ENCODE measurements at places on chromosomes 16 and 17.

GRCh38 chr16:1687427-1688316, 9.6 kb downstream of the JPT2 start:
- no peak for DNase-seq

GRCh38 chr17:5758651-5759050, 174.3 kb upstream of the NLRP1 start:
- DNase-seq: no peak

- no peak for DNase-seq
These were observed 361.0 kb downstream of the CDH13 start for GRCh38 chr16:82987767-82988166.

DNA sequence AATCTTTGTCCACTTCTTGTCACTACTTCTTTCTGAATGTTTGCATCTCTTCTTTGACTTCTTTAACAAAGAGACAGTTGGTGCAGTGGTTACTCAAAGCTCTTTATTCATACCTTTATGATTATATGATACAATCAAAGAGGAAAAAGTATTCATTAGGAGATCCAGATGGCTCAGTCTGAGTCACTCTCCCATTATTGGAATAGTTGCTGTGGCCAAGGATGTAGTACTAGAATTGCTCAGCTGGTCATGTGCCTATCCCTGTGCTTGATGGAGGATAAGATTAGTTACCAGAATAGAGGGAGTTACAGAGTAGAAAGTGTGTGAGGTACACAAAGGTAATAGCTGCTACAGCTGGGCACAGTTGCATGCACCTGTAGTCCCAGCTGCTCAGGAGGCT, 18.3 kb downstream of the BCAS3 start:
- DNase-seq: no peak

- no peak for DNase-seq
These were observed 7.7 kb upstream of the NPIPB2 start for GRCh38 chr16:11949527-11949926.

DNA sequence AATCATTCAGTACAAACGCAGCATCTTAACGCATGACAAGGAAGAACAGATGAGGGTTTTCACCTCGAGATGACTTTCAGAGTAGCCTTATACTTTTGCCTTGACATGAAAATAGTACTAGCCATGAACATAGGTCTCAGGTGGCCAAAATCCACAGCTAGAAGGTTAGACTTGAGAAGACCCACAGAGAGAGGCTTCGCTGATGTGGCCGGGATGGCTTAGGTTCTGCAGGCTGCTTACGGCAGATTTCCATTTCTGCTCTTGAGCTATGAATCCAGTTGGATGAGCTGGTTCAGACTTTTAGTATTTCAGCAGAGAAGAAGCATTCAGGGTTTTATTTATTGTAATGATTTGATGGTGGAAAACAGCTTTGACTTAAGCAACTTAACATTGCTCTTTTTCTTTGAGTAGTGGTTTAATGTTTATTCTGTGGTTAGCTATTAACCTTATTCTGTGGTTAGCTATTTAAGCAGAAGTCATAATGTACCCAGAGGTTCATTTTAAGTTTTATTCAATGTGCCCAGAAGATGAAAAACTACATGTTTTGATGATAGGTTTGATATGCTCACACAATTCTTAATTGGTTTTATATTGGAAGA, 7.6 kb downstream of the KRT24 start:
- no peak for DNase-seq

DNA sequence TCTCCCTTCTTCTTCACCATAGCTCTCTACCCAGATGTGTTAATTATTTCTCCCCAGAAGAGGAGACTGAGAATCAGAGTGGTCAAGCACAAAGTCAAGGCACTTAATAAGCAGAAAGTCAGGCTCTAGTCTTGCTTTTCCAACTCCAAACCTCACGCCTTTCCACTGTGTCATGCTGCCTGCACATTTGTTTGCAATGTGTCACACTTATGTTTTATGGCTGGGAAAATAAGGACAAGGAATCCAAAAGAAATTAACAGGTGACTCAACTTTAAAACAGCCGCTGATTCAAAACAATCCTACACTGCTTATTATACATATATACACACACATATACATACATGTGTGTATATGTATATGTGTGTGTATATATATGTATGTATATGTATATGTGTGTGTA, 255.7 kb upstream of the DYNLRB2 start:
- DNase-seq: no peak

- no peak for DNase-seq
These were observed 541 bp downstream of the ACACA start for GRCh38 chr17:37405955-37406634.

DNA sequence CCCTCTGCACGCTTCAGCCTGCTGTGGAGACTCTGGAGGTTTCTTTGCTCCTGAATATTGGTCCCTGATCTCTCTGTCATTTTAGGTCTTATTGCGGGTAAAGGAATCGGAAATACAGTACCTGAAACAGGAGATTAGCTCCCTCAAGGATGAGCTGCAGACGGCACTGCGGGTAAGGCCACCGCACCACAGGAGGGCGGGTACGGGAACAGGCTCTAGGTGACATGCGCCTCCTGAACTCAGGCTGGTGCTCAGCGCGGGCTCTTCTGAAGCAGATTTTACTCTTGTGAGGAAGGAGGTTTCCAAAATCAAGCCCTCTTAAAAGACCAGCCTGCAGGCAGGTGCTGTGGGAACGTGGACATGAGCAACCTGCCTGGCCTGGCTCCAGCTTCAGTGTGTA, 29.8 kb downstream of the PLD6 start:
- no peak for DNase-seq

- no peak for DNase-seq
These were observed 1.3 kb downstream of the HIGD1B start for GRCh38 chr17:44848961-44849489.

GRCh38 chr16:67664258-67664657, 2.3 kb downstream of the ENKD1 start:
- no peak for DNase-seq

GRCh38 chr17:67126983-67127382, 82.6 kb downstream of the CACNG1 start:
- DNase-seq: no peak

DNA sequence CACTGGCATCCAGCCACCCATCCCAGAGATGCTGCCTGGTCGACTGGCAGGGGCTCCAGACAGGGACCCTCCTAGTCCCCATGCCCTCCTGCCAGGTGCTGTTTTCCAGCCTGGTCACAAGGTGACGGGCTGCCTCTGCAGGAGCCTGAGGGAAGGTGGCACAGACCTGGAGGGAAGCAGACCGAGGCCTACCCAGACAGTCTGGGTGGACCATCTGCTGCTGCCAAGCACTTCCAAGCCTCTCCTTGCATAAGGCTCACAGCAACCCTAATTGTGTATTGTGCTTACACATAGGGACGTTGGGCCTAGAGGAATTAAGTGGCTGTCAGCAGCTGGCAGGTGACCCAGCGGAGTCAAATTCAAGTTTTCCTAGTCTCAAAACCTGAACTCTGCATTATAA, 90.1 kb upstream of the KCNJ18 start:
- no peak for DNase-seq

DNA sequence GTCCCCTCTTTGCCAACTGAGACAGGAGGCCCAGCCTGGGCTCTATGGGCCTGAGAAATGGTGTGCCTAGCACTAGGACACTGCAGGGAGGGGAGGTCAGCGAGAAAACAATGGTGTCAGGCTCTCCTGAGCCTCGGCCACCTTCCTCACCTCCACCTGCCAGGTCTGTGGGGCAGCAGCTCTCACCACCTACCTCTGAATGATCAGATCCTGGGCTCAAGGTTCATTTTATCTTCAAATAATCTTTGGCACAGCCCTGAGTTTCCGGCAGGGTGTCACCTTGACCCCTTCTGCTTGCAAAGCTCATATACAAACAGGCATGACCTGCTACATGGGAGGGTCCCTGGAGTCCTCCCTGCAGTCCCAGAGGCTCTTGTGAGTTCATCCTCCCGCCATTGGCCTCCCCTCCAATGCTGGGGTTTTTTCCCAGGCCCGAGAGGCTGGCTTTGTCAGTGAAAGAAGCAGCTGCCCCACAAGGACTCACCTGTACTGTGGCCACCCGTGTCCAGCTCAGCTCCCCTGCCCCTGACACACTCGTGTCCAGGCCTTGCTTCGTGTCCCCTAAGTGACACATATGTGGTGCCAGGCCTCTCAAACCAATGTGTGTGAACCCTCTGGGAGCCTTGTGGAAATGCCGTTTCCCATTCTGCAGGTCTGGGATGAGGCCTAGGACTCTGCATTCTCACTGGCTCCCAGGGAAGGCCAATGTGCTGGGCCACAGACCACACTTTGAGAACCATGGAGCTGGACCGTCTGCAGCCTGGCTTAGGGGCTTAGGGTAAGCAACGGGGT, 176.8 kb upstream of the CIBAR2 start:
- DNase-seq: no peak

DNA sequence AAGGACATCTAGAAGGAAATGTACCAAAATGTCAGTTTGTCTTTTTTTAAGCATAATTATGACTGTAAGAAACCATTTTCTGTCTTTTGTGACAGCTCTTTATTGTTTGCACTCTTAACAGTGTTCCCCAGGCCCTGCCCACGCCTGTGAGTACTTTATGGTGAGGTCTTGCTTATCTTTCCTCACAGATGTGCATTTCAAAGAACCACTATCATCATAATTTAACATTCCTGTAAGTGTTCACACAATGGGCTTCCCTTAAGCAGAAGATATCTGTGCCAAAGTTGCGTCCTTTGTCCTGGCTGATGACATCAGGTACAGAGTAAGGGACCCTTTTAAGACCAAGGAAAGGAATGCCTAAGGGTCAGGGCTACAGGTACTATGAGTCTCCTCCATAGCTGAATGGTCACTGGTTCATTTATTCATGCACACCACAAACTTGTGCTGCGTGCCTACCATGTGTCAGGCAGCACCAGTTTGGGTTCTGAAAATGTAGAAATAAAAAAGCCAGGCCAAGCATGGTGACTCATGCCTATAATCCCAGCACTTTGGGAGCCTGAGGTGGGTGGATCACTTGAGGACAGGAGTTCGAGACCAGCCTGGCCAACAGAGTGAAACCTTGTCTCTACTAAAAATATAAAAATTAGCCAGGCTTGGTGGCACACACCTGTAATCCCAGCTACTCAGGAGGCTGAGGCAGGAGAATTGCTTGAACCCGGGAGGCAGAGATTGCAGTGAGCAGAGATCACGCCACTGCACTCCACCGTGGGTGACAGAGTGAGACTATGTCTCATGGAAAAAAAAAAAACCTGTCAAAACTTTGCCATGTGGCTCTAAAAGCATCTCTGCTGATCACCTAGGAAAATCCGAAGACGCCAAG, 55.4 kb upstream of the NLK start:
- DNase-seq: no peak

DNA sequence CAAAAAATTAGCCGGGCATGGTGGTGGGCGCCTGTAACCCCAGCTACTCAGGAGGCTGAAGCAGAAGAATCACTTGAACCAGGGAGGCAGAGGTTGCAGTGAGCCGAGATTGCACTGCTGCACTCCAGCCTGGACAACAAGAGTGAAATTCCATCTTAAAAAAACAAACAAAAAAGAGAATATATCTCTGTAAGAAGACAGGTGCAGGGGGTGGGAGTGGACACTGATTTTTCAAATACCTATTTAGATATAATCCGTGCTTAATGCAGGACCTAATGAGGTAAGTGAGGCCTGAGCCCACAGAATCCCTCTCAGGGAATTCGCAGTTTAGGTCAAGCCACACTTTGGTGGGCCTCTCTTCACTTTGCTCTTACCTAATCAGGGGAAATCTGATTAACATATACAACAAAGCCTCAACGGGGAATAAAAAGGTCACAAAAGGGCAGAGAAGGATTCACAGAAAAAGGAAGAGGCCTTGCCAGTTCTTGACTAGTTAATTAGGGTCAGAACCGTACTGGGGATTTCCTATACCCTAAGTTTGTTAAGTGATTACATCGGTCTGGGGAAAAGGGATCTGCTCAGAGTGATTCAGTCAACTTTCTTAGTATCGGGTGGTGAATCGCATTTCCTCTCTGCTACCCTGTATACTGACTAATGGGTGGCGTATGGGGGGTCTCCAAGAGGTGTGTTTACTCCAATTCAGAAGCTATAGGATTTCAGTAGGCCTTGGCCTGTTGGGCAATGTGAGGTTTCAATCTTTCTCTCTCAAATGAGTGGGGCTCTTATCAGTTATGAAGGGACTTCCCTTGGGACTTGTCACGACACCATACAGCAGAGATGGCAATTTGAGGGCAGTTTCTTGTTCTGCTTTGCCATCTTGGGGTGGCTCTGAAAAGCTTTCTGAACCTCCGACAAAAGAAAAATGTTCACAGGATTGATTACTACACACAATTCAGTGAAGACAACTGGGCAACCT, 1.9 kb upstream of the NFAT5 start:
- DNase-seq: no peak

GRCh38 chr17:81683208-81683583, 401 bp downstream of the ARL16 start:
- no peak for DNase-seq

GRCh38 chr17:6450926-6451832, 6.9 kb downstream of the PIMREG start:
- DNase-seq: no peak

DNA sequence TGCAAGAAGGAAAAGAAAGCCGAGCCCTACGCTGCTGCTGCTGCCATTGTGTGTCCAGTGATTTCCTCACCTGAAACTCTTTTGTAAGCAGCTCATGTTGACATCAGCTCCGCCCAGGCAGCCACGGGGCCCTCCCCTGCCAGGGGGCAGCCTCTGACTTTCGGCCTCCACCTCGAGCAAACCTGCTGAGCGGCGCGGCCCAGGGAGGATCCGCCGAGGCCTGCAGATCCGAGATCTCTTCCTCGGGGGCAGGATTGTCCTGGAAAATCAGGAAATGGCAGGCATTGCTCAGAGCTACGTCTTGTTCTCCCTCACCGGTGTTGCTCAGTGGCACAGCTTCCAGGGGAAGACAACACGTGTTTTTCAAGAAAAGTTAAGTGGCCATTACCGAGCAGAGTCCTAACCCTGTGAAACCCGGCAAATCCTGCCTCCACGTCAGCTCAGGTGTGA, 35.6 kb upstream of the ZNF750 start:
- no peak for DNase-seq

- DNase-seq: no peak
These were observed 53.6 kb downstream of the GPRC5B start for GRCh38 chr16:19830902-19831560.

All from stimulated activated CD8-positive, alpha-beta memory T cell treated with anti-CD3 and anti-CD28 coated beads, Interleukin-7, amount 100 ng/mL, for 1 hour (primary cell).